Lung microvascular endothelial cell (primary cell): ENCODE measurements at places on chromosomes 12 and 14.

DNA sequence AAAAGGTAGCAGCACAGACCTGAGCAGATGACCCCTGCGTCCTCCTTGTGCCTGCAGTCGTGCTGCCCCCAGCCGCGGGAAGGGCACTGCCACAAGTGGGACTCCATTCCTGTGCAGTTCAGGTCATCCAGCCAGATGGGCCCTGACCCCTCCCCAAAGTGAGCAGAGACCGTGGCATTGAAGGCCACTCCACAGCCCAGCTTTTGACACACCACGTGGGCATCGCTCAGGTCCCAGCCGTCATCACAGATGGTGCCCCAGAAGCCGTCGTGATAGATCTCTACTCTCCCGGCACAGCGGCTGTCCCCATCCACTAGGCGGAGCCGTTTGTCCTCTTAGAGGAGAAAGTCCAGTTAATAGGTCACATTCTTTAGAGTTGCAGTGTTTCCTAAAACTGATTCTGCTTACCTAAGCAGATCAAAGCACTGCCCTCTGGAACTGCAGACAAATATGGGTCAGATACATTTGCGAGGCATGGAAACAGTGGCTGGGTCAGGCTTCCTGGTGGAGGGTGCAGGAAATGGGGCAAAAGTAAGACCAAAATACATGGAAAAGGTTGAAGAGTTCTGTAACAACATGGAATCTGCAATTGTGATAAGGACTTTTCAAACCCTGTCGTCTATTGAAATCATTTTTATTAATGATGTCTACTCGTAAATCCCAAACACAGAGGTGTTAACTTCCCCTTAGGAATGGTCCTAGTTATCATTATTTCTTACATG, 69.4 kb downstream of the CD163L1 start:
- DNase-seq, result peak; percentile 72

DNA sequence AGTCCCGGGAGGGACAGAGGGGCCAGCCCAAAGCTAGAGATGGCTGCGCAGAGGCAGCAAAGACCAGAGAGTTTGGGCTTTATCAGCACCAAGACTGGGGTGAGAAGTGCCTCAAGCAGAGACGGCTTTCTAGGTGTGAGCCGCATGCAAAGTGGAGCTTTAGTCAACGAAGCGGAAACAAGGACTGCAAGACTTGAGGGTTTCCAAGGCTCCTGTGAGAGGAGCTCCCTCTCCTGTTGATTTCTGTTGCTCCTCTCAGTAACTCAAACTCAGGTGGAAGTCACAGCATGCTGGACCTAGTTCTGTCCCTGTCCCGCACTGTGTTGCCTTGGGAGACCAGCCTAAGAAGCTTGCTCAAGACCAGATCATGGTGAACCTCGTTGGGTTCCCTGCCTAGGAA, 327.8 kb downstream of the MED13L start:
- no peak for DNase-seq

DNA sequence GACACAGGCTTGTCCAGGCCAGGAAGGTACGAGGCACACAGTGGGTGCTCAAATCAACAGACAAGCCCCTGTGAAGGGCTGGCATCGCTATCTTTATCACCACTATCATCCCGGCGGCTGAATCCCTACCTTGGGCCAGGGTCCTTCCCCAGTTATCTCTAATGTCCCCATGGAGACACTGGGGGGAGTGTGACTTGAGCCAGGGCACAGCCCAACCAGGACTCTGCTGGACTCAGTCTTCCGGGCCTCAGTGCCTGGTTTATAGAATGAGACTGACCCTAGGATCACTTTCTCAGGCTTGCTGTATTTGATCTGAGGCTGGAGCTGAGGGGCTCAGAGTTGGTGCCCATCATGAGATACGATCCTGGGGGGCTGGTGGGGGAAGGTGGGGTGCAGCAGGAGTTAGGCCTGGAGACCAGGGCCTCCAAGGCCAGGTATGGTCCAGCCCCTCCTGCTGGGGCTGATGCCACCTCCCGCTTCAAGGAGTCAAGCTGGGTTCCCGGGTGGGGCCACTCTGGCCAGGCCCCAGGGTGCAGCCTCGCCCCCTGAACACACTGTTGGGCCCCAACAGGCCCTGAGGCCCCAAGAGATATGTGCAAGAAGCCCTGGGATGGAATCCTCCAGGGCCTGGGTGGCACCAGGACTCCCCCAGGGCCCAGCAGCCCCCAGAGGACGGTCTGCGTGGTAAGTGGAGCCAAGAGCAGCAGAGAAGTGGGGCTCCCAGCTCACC, 11.8 kb downstream of the BEGAIN start:
- no peak for DNase-seq

- DNase-seq, result no peak
Measured at GRCh38 chr14:102840115-102840514, 62.9 kb downstream of the TRAF3 start.

GRCh38 chr12:89153341-89153740, 199.0 kb downstream of the DUSP6 start:
- no peak for DNase-seq

DNA sequence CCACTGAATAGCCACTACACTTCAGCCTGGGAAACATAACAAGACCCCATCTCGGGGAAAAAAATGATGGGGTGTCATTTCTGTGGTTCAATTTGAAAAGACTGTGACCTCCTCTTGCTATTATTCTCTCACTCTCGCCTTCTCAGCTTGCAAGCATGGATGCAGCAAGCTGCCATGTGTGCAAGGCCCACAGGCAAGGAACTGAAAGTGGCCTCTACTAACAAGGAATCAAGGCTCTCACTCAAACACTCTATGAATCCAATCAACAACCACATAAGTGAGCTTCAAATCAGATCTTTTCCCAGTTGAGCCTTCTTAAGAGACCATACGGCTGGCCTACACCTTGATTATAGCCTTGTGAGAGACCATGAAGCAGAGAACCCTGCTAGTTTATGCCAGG, 17.9 kb upstream of the DHRS7 start:
- DNase-seq, result no peak

- no peak for DNase-seq
Measured at GRCh38 chr12:109504068-109504467, 26.6 kb downstream of the UBE3B start.

GRCh38 chr14:75563931-75564330, 14.5 kb upstream of the FLVCR2 start:
- DNase-seq, result no peak

DNA sequence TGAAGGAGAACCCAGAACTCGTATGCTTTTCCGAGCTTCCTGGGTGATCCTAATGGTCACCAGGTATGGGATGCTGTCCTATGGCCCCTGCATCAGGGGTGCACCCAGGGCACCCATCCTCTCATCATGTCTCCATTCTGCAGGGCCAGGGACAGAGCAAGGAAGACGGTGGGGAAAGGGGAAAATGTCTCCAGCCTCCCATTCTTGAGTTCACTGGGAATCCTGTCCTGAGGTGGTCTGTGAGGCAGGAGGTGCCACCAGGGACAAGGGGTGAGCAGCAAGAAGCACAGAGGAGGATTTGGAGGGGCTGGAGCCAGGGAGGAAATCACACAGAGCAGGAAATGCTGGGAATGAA, 14.9 kb upstream of the SLC6A12 start:
- no peak for DNase-seq

DNA sequence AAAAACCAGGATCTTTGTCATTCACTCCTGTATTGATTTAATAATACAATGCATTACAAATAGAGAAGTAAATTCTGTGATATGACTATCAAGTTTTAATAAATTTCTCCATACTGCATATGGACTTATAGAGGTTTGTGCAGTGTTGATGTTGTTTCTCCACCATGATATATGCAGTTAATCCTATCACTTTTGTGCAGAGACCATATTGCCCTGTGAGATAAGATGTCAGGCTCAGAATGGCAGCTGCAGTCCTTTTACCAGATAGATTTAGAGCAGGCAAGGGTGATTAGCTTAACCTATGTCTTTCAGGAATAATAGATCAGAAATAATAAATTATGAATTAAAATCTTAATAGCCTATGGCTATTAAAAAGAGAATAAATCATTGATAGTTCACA, 38.6 kb upstream of the KCNJ8 start:
- no peak for DNase-seq

DNA sequence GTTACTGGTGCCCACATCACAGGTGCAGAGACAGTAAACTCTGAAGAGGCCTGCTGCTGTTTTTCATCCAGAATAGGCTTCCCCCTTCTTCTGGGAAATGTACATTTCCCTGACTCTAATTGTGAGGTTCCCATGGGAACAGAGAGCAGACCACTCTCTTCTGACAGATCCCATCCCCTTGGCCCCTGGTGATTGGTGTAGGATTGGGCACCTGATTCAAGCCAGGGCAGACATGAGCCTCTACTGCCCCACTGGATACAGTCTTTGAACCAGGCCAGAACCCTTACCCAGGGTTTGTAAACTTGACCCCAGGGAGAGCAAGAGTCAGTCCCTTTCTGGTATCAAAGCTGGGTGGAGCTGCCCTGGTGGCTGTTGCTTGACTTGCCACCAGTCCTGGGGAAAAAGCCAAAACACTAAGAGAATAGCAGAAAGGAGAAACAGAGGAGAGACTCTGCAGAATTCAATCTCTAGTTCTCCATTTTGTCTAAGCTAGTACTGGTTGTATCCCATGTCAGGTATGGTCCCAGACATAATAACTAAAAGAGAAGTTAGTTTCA, 14.8 kb upstream of the NFYB start:
- no peak for DNase-seq

- no peak for DNase-seq
Measured at GRCh38 chr12:14784471-14784870, 18.8 kb downstream of the WBP11 start.

DNA sequence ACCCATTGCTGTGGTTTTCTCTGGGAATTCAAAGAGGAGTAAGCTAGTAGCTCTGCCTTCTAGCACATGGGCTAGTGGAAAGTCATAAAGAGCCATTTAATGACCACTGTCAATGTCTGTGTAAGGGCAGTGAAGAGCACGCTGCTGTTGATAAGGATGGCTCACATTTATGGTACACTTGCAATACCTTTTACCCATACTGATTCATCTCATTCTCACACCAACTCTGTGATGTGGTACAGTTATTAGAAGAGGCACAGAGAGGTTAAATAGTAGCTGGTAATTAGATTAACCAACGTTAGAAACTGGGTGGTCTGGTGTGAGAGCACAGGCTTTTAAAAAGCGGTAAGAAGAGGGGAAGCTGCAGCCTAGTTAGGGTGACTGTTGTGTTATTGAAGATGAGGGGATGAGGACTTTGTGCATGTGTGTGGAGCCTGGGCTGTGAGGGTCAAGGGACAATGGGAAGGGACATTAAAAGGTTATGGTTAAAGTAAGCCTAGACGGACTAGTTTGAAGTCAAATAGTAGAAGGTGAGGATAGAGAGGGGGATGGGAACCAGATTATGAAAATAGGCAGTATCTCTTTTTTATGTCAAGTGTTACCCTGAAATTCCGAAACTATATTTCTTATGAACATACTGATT, 25.2 kb downstream of the RASSF3 start:
- DNase-seq, result no peak

DNA sequence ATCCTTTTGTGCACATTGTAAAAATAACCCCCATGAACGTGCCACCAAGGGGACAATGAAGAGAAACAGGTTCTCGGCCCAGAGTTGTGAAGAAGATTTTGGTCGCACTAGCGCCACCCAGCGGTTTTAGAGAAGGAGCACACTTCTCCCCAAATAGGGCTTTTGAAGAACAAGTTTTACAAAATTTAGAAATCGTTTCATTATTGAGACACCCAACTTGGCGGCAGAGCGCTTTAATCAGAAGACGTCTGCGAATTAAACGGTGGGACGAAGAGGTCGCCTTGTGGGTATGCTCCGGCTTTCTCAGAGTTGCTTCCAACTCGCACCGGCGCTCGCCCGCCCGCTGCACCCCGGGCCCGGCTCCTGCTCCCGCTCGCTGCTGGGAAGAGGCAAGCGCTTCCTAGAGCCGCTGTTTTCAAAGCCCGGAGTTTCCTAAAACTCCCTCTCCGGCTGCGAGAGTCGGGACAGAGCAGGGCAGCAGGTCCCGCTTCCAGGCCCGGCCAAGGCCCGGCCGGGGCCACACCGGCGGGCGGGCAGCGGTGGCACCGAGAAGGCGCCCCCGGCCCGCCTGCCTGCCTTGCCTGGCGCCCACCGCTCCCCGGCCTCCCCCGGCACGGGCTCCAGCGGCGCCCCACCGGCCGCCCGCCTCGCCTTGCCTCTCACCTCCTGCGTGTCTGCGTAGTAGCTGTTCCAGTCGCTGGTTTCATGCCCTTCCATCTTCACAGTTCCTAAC, 645 bp downstream of the FOXA1 start:
- DNase-seq, result peak; percentile 86

DNA sequence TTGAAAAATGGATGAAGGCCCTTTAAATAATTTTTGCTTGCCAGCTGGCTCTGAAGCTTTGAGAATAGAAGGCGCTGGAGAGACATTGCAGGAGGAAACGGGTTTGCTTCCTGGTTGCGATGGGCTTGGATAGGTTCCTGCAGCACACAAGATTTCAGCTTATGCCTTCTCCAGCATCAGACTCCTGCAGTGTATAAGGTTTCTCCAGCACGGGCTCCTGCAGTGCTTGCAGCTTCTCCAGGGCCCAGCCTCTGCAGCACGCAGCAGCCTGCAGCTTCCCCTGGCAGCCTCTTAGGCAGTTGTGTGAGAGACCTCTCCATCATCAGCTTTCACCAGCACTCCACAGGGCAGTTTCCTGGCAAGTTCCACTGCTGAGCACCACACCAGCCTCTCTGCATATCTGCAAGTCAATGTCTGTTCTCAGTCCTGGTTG, 78.7 kb upstream of the ZDHHC17 start:
- DNase-seq, result peak; percentile 43

DNA sequence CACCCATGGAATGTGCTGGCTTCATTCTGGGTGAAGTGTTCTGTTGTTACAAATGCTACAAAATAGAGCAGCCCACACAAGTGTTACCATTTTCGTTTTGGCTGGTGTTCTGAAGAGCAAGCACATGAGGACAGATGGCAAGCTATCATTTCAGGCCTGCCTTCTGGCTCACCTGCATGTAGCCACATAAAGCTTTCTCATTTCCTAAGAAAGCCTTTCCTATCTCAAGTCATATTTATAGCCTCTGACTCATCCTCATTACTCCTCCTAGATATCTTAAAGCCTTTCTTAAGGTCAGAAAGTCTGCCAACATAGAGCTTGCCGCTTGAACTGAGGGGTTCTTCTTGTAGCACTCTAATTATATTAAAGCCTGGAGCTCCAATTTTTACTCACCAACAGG, 89.0 kb downstream of the PTPRR start:
- no peak for DNase-seq

DNA sequence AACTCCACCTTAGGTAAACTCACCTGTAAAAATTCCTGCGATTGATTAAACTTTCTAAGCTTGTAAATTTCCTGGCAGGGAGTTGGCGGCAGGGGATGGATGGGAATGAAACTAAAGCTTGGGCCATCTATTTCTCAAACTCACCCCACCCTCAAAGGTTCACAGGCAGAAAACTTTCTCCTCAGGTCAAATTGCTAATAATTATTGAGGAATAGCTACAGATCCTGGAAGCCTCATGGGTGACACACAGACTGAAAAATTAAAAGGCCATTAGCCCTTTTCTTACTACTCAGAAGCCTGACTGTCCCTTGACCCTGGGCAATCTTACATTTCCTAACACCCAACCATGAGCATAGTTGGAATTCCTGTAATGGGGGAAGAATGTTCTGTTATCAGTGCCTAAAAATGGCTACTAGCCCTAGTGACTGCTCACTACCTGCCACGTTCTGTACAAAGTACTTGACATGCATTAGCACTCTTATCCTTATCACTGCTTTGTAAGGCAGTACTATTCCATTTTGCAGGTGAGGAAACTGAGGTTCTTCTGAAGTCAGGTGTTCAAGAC, 12.4 kb upstream of the SYNDIG1L start:
- DNase-seq, result no peak

GRCh38 chr12:50234347-50234746, 49.0 kb downstream of the LIMA1 start:
- DNase-seq, result no peak

- peak; percentile 59 for DNase-seq
Measured at GRCh38 chr14:103121121-103121845, 2.0 kb upstream of the TNFAIP2 start.

- DNase-seq, result no peak
Measured at GRCh38 chr14:77979171-77979570, 179.3 kb downstream of the ADCK1 start.
